ENCODE measurements at places on chromosomes 4 and X.
A peak's percentile ranks its signal among the peaks of the same experiment; 100 is the strongest.

GRCh38 chrX:45972636-45973035, 572.6 kb downstream of the ZNF674 start:
- no peak overlapping the region for H3K4me3 ChIP-seq
- DNase-seq = no peak
- no peaks in the 10 kb centered on the region for H3K36me3 ChIP-seq
- H3K27ac ChIP-seq = no peak overlapping the region
- H3K27me3 ChIP-seq = no peaks in the 10 kb centered on the region
- no peaks in the 10 kb centered on the region for H3K4me1 ChIP-seq

- H3K4me1 ChIP-seq = peaks cover 13% of the 10 kb centered on the region
- H3K27me3 ChIP-seq = no peaks in the 10 kb centered on the region
- H3K4me3 ChIP-seq = no peak overlapping the region
- H3K36me3 ChIP-seq = no peaks in the 10 kb centered on the region
Measured at GRCh38 chrX:19840899-19841648, 46.3 kb downstream of the SH3KBP1 start.

DNA sequence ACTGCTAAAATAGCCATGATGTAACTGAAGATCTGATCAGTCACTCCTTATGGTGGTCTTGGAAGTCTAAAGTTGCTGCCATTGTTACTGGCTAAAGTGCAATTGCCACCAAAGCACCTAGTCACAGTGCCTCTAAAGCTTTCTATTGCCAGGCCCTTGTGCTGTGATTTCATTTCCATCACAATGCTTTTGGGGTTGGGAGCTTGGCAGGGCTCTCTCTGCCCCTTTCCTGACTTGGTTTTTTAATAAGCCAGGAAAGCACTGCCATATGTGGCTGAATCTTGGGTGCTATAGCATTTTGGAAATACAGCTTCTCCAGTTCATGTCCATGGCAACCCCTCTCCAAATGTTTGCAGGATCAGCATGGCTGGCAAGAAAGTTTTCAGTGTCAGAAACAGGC, 1712.4 kb upstream of the TENM3 start:
- no peaks in the 10 kb centered on the region for H3K36me3 ChIP-seq
- no peaks in the 10 kb centered on the region for H3K4me1 ChIP-seq
- no peak overlapping the region for H3K27ac ChIP-seq
- H3K4me3 ChIP-seq = no peak overlapping the region

GRCh38 chr4:19711871-19712270, 539.8 kb upstream of the SLIT2 start:
- no peak overlapping the region for H3K27ac ChIP-seq
- DNase-seq = peak; percentile 62
- no peaks in the 10 kb centered on the region for H3K4me1 ChIP-seq

DNA sequence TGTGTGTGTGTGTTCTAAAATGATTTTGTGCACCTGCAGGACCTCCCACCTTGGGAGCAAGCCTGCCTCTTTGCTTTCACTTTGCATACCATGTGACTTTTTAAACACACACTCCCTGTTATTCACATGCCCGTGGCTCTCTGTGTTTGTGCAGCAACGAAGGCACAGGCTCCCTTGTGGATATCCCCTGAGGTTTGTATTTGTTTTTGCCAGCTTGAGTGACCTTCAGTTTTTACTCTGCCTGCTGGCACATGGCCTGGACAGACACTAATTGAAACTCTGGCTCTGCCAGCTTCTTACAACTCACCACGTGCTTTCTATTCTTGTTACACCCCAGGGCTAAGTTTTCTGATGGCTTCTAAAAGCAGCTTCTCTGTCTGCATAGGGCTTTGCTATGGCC, 885.8 kb downstream of the SH3BGRL start:
- no peaks in the 10 kb centered on the region for H3K36me3 ChIP-seq
- H3K27ac ChIP-seq = no peak overlapping the region
- H3K4me1 ChIP-seq = no peaks in the 10 kb centered on the region
- no peak for DNase-seq
- no peaks in the 10 kb centered on the region for H3K27me3 ChIP-seq

GRCh38 chrX:150907474-150907873, 9.0 kb upstream of the CD99L2 start:
- H3K4me3 ChIP-seq = no peak overlapping the region
- H3K27me3 ChIP-seq = no peaks in the 10 kb centered on the region
- no peak for DNase-seq
- no peaks in the 10 kb centered on the region for H3K36me3 ChIP-seq
- H3K4me1 ChIP-seq = no peaks in the 10 kb centered on the region
- H3K27ac ChIP-seq = no peak overlapping the region

GRCh38 chr4:7384003-7384928, 50.5 kb downstream of the PSAPL1 start:
- H3K27me3 ChIP-seq = no peaks in the 10 kb centered on the region
- DNase-seq = no peak
- H3K27ac ChIP-seq = no peak overlapping the region

DNA sequence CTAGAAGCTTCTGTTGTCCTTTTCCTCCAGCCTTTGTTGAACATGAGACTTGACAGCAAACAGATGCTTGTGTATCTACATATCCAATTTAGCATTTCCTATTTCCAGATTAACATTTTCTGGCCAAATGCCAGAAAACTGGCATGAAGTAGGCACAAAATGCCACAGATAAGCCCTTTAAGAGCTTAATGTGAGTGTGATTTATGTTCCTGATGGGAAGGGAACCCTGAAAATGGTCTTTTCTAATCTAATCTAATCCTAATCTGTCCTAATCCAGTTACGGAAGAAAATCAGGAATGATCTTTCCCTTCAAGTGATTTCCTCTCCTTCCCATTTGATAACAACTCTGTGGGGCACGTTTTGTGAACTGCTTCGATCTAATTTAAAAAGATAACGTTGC, 133.0 kb upstream of the C1QTNF7 start:
- H3K36me3 ChIP-seq = no peaks in the 10 kb centered on the region
- no peak for DNase-seq
- H3K27ac ChIP-seq = no peak overlapping the region
- no peak overlapping the region for H3K4me3 ChIP-seq

- peaks cover 5% of the 10 kb centered on the region for H3K4me1 ChIP-seq
- H3K27ac ChIP-seq = no peak overlapping the region
- no peak overlapping the region for H3K4me3 ChIP-seq
Measured at GRCh38 chr4:2833671-2834000, 10.0 kb upstream of the ADD1 start.

DNA sequence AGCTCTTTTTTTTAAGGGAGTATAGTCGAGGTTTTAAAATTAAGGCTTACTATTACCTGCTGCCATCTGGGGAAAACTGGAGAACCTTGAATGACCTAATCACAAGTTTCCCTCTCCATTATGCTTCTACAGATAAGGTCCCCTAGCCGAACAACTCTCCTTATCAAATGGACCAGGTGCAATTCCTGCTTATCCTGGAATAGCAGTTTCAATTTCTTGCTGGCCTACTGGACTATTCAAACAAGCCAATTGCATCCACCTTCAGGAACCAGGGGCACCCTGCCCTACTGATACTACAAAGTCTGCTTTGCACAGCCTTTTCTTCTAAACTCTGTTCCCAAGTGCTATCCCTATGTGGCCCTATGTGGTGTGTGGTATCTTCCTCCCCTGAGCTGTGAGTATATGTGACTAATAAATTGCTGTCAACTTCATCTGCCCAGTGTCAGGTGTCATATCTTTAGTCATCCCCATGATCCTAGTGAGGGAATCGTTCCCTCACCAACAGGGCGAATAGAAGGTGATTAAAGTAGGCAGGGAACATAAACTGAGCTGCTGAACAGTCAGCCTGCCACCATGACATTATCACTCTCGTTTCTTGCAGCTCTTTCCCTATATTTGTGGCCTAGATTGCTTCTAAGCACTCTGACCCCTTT, 128.5 kb downstream of the ATG4A start:
- no peak overlapping the region for H3K4me3 ChIP-seq
- no peaks in the 10 kb centered on the region for H3K36me3 ChIP-seq
- no peak for DNase-seq
- no peaks in the 10 kb centered on the region for H3K27me3 ChIP-seq
- no peaks in the 10 kb centered on the region for H3K4me1 ChIP-seq
- no peak overlapping the region for H3K27ac ChIP-seq

DNA sequence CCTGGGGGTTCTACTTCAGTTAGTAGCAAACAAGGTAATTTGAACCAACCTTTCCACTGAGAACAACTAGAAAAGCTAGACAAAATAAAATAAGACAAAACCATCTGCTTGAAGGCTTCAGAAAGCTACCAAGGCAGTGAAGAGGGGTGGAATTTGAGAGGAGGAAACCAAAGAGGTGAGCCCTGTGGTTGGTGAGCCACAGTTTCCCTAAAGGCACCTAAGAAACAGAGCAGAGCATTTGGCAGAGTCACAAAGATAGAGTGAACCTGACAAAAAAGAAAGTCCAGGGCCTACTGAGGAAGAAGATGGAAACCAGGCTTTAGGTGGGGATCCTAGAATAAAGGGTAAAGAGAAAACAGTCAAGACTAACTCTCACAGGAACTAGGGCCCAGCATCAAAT, 44.3 kb downstream of the CHST7 start:
- no peaks in the 10 kb centered on the region for H3K4me1 ChIP-seq
- no peaks in the 10 kb centered on the region for H3K27me3 ChIP-seq
- peaks cover 3% of the 10 kb centered on the region for H3K36me3 ChIP-seq
- no peak overlapping the region for H3K4me3 ChIP-seq
- no peak for DNase-seq

DNA sequence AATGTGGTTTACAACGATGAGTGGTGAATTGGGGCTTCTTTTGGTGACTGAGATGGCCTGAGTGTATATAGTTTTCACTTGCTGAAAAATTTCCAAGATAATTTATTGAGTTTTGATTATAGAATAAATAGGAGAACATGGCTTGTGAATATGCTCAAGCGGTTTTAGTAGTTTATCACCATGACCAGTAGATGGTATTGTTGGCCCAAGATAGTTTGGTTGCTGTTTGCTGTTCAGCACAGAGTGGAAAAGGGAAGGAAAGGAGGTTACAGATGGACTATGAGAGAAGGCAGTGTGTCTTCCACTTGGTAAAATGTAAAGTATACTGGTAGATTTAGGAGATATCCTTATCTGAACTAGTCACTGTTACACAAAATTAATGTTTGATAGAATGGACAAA, 55.8 kb upstream of the POU4F2 start:
- H3K4me1 ChIP-seq = no peaks in the 10 kb centered on the region
- peak; percentile 25 for DNase-seq
- H3K27ac ChIP-seq = no peak overlapping the region
- H3K36me3 ChIP-seq = no peaks in the 10 kb centered on the region

- H3K36me3 ChIP-seq = no peaks in the 10 kb centered on the region
- no peaks in the 10 kb centered on the region for H3K27me3 ChIP-seq
- peak; percentile 90 for DNase-seq
- peaks cover 17% of the 10 kb centered on the region for H3K4me1 ChIP-seq
- no peak overlapping the region for H3K4me3 ChIP-seq
Measured at GRCh38 chr4:10056334-10057022, 35.2 kb upstream of the SLC2A9 start.

- DNase-seq = no peak
- H3K36me3 ChIP-seq = no peaks in the 10 kb centered on the region
- H3K27me3 ChIP-seq = no peaks in the 10 kb centered on the region
Measured at GRCh38 chr4:42197341-42197740, 44.9 kb upstream of the BEND4 start.

GRCh38 chrX:38664285-38664684, 102.9 kb downstream of the TSPAN7 start:
- H3K27ac ChIP-seq = no peak overlapping the region
- H3K36me3 ChIP-seq = no peaks in the 10 kb centered on the region
- no peaks in the 10 kb centered on the region for H3K27me3 ChIP-seq
- no peaks in the 10 kb centered on the region for H3K4me1 ChIP-seq
- H3K4me3 ChIP-seq = no peak overlapping the region

DNA sequence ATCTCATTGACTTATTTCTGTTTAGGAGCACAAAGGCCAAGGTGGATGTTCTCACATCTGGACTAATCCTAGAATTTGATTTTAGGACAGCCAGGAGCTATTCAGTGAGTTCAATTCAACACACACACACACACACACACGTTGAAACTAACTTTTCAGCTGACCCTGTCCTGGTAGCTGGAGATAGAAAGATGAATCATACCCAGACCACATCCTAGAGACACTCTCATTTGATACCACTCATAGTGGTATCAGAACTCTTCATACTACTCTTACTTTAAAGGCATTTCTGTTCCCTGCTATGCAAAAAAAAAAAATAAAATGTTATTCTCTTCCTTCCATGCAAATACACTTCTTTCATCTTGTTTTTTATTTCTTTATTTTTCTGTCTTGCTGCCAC, 36.7 kb downstream of the KLF8 start:
- no peak for DNase-seq
- no peak overlapping the region for H3K27ac ChIP-seq
- H3K36me3 ChIP-seq = peaks cover 6% of the 10 kb centered on the region
- no peak overlapping the region for H3K4me3 ChIP-seq
- no peaks in the 10 kb centered on the region for H3K4me1 ChIP-seq

DNA sequence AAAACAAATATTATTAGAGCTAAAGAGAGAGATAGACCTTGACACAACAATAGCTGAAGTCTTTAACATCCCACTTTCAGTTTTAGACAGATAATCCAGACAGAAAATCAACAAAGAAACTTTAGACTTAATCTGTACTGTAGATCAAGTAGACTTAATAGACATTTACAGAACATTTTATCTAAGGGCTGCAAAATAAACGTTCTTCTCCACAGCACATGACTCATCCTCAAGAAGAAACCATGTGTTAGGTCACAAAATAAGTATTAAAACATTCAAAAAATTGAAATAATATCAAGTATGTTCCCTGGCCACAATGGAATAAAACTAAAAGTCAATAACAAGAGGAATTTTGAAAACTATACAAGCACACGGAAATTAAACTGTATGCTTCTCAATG, 1510.3 kb upstream of the PCDH10 start:
- no peak overlapping the region for H3K4me3 ChIP-seq
- no peaks in the 10 kb centered on the region for H3K27me3 ChIP-seq
- DNase-seq = no peak
- no peak overlapping the region for H3K27ac ChIP-seq
- no peaks in the 10 kb centered on the region for H3K4me1 ChIP-seq

GRCh38 chr4:174358829-174359228, 75.1 kb downstream of the CEP44 start:
- H3K36me3 ChIP-seq = no peaks in the 10 kb centered on the region
- H3K27ac ChIP-seq = no peak overlapping the region
- no peaks in the 10 kb centered on the region for H3K27me3 ChIP-seq
- DNase-seq = no peak
- H3K4me1 ChIP-seq = no peaks in the 10 kb centered on the region
- H3K4me3 ChIP-seq = no peak overlapping the region

DNA sequence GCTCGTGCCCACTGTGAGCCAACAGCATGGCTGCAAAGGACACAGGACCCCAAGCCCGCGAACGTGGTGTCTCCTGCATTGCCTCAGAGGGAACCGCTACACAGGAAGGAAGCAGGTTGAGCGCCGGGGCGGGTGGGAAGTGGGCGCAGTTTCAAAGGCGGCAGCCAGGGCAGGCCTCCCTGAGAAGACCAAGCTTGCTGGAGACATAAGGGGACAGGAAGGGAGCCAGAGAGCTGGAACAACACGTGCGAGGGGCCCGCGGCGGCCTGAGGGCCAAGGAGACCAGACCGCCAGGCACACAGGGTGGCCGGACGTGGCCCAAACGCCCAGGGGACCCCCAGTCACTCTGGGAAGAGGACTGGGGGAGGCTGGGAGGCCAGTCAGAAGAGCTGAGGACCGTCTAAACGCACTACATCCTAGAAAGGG, 32.0 kb downstream of the CTBP1 start:
- no peak for DNase-seq
- H3K27me3 ChIP-seq = no peaks in the 10 kb centered on the region
- no peak overlapping the region for H3K4me3 ChIP-seq
- H3K36me3 ChIP-seq = peaks cover 69% of the 10 kb centered on the region
- H3K4me1 ChIP-seq = no peaks in the 10 kb centered on the region

GRCh38 chr4:1661695-1662094, 22.4 kb downstream of the FAM53A start:
- H3K4me3 ChIP-seq = no peak overlapping the region
- H3K27me3 ChIP-seq = no peaks in the 10 kb centered on the region
- H3K36me3 ChIP-seq = no peaks in the 10 kb centered on the region
- no peak for DNase-seq
- H3K27ac ChIP-seq = no peak overlapping the region
